Gastroesophageal sphincter (tissue), 4 donors: ENCODE measurements at places on chromosomes 6 and 20.

DNA sequence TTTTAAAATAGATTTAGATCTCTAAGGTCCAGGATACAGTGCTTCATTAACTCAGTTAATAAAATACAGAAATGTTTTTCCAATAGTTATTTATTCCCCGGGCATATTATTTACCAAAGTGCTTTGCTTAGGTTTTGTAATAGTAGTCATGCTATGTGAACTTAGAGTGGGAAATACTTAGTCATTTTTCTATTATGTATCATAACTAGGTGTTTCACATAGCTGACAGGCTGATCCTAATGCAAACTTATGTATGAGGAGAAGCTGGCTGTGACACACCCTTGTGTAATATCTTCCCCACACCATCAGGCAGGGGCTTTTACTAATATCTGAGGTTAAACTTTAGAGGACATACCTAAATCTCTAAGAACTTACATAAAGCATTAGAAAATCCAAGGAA is 277.7 kb upstream of the RIMS1 start:
- no peak for ATAC-seq

DNA sequence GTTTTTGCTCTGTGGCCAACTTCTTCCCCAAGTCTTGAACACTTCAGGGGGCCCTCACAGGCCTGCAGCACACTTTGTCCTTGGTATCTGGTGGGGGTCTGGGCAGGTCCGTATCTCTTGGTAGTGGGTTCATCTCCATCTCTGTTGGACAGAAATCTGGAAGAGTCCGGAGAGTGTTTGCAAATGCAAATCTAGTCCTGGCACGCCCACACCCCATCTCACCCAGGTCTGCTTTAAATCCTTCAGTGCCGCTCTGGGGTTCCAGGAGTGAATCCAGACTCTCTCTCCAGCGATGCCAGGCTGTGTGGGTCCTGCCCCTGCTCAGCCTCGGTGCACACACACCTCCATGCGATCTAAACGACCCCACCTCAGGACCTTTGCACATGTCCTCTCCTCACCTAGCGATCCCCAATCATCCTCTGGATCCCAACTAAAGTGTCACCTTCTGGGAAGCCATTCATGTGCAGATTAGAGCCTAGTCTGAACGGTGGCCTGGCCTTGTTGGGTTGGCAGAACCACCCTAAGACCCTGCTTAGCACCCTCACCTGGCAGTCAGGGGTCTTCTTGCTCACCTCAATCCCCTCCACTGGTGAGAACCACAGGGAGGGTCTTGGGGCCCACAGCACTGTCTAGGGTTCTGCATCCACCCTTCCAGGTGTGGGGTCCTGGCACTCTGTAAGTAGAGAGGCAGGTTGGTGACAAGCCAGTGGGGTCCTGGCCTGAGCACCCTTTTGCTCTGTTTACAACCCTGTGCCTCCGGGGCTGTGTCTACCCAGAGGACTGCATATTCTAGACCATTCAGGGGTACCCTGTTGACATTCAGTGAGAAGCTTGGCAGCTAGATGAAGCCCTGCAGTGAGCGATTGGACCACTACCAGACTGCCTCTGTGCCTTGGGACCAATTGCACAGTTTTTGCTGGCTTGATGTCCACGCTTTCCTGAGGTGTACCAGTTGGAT is 100.8 kb downstream of the SYCP2 start:
- ATAC-seq: no peak

- no peak for ATAC-seq
Observed at GRCh38 chr6:144295981-144296767, 11.0 kb downstream of the UTRN start.

DNA sequence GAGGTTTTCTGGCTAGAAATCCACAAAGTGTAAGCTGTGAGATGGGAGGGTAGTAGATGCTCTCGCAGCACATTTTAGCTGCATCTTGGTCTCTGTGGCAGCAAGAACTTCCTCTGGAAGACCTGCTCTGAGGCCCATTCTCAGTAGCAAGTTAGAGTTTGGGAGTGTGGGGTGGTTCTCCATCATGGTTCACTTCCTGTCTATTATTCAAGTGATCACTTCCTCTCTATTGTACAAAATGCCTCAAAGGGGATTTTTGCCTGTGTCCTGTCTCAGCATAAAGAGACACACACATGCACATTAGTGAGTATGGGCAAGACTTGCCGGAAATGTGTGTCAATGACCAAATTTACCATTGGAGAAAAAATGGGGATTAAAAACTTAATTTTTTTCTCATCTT is 42.5 kb downstream of the LYRM2 start:
- ATAC-seq: no peak

GRCh38 chr6:43120944-43121913 is 45.1 kb downstream of the PTK7 start:
- ATAC-seq: peak; percentile 90

- no peak for ATAC-seq
Observed at GRCh38 chr6:34508425-34508824, 42.5 kb downstream of the PACSIN1 start.

- ATAC-seq: no peak
Observed at GRCh38 chr20:43996240-43996930, 81.7 kb downstream of the TOX2 start.

GRCh38 chr20:54221353-54221752 is 13.5 kb downstream of the PFDN4 start:
- ATAC-seq: no peak

DNA sequence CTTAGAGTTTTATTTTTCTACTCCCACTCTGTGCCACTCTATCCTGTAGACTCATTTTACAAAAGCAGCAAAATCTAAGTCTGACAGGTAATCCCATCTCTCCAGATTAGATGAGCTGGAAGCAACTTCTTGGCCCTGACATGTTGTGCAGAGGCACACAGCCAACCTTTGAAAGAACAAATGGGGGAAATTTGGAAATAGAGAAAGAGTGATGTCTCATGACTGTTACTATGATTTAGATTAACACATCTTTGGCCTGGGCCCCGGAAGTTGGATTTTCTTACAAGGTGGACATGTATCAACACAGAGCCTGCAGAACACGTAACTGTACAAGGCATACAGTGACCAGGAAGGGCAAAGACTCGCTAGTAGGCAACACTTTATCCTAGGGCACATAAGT is 227.7 kb downstream of the MYLK4 start:
- ATAC-seq: no peak

DNA sequence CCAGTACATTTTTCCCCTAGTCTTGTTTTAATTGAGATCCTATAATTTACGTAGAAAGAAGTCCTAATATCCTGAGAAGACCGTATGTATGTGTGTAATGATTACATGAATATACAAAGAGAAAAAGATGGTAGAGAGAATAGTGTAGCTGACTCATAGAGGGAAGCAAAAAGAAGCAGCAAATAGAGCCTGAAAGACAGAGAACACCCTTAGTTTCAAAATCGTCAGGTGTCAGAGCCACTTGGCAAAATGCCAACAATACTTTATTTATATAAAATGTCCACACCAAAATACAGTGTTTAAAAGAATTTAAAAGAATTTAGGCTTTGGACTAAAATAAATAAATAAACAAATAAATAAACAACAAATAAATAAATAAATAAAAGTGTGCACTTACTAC is 1414.1 kb upstream of the EYS start:
- no peak for ATAC-seq

DNA sequence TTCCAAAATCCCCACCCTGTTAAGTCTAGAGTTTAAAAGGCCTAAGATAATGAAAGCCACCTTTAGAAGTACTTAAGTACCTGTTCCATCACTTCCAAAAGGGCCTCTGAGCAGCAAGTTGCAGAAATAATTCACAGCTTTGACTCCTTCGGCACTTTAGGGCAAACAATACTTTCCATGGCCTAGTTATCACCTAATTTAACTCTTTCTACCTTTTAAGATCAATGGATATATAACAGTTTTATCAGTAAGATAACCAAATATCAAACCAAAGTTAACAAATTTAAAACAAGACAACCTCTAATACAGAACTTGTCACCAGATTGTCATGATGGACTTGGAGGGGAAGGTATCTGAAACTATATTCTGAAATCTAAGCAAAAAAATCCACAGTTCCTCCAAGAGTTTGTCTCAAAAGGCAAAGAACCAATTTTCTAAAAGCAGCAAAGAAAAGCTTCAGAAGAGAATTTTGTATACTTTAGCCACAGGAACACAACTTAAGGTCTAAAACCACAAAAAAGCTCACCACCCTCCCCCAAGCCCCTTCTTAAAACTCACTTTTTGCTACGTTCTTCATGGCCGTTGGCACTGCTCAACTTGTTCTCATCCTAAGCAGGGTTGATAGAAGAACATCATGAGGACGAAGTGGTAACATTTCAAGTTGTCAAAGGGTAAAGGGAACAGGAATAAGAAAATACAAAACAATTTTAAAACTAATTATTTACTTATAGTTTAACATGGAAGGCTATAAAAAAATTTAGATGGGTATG is 3.5 kb downstream of the RBM39 start:
- no peak for ATAC-seq

DNA sequence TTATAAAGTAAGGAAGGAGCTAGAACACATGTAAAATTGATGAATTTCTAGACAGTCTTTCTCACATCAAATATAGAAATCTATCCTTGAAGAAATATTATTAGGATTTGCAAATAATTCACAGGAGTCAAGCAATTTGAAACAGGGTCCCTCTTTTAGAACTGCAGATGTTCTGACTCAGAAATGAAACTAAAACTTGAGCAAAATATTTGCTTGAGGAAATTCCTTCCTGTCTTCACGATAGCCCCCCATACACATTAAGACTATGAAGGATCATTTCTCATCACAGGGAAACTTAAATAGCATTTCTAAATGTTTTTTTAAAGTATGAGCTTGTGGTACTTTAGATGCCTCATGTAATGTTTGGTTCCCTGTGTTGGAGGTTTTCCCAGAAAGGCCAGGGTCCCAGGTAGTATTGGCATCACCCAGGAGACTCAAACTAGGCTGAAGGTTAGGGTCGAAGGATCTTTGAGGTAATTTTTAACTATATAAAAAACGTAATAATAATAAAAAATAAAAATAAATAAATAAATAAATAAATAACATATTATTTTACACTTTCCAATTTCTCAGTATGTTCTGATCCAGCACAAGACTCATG is 144.0 kb upstream of the TBX18 start:
- ATAC-seq: no peak

GRCh38 chr20:20864351-20865096 is 152.1 kb upstream of the RALGAPA2 start:
- ATAC-seq: no peak
